ENCODE measurements at places on chromosomes 3 and 15. TPM values are rescaled to one million over a fixed set of nuclear protein-coding genes. Genes with fewer than 3 reads are reported as not detected.
A peak's percentile ranks its signal among the peaks of the same experiment; 100 is the strongest.

GRCh38 chr15:95346721-95347475, 983.6 kb upstream of the NR2F2 start:
- no peaks in the 10 kb centered on the region for H3K4me1 ChIP-seq
- no peak for DNase-seq
- no peak overlapping the region for H3K27ac ChIP-seq
- H3K4me3 ChIP-seq = no peak overlapping the region
- H3K36me3 ChIP-seq = no peaks in the 10 kb centered on the region

DNA sequence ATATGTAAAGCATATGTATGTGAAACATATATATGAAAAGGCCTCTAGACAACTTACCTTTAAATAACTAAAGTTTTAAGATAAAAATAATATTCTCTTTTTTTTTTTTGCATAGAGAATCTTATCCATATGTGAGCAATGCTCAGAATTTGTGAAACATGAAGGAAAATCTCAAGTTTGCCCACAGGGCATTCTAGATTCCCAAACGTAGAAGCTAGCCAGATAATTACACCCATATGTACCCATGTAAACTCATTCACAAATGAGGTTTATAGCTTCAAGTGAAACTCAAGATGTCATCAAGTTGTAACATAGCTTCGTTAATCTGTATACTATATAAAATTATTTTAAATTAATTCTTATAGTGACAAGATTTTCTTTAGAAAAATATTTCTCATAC, 537.3 kb upstream of the NR2F2 start:
- H3K27me3 ChIP-seq = no peaks in the 10 kb centered on the region
- H3K27ac ChIP-seq = no peak overlapping the region
- H3K36me3 ChIP-seq = no peaks in the 10 kb centered on the region
- no peak overlapping the region for H3K4me3 ChIP-seq
- no peaks in the 10 kb centered on the region for H3K4me1 ChIP-seq
- no peak for DNase-seq

- no peak overlapping the region for H3K27ac ChIP-seq
- H3K4me1 ChIP-seq = no peaks in the 10 kb centered on the region
- H3K27me3 ChIP-seq = no peaks in the 10 kb centered on the region
- no peak overlapping the region for H3K4me3 ChIP-seq
These were observed 19.4 kb downstream of the MYZAP start for GRCh38 chr15:57611123-57611522.

DNA sequence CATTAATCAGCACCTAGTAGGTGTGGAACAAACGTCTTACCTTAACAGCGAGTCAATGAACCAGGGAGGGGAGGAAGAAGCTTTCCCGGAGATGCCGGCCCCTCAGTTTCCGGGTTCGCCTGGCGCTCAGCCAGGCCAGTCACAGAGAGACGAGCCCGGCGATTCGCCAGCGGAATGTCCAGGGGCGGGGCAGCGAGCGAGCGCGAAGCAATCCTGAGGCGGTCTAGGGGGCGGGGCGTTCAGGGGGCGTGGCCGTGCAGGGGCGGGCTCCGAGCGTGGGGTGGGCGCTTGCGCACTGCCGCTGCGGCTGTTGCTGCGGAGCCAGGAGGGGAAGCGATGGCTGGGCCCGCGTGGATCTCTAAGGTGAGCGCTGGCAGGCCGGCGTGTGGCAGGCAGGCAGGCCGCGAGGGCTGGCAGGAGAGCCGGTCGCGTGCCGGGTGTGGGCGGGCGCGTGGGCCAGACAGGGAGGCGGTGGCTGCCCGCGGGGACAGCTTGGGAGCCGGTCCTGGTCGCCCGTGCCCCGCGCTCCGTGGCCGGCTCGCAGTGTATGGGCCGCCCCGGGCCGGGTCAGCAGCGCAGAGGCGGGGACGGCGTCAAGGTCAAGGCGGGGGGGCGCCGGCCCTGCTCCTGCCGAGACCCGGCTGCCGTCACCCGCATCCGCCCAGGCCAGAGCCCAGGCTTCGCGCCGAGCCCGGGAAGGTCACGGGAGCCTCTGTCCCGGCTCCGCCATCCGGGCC, at the start of gene IDH3A:
Gene IDH3A (plus strand): TSS at position 295 of the 737 bp plus-strand sequence. CDS start 42 bp downstream, at position 337.
- DNase-seq = peak; percentile 100
- peak within 1 kb of the TSS; percentile 49 for H3K27ac ChIP-seq
- no peaks in the 10 kb centered on the region for H3K4me1 ChIP-seq
- no peaks in the 10 kb centered on the region for H3K27me3 ChIP-seq
- no peaks in the 10 kb centered on the region for H3K36me3 ChIP-seq

- no peaks in the 10 kb centered on the region for H3K27me3 ChIP-seq
- DNase-seq = no peak
- H3K27ac ChIP-seq = no peak overlapping the region
- no peaks in the 10 kb centered on the region for H3K4me1 ChIP-seq
These were observed 63.9 kb downstream of the CGNL1 start for GRCh38 chr15:57440167-57440566.

GRCh38 chr3:168021737-168022450, 73.8 kb downstream of the GOLIM4 start:
- no peak overlapping the region for H3K27ac ChIP-seq
- no peaks in the 10 kb centered on the region for H3K27me3 ChIP-seq
- H3K4me1 ChIP-seq = no peaks in the 10 kb centered on the region
- peaks cover 15% of the 10 kb centered on the region for H3K36me3 ChIP-seq
- H3K4me3 ChIP-seq = no peak overlapping the region
- no peak for DNase-seq

DNA sequence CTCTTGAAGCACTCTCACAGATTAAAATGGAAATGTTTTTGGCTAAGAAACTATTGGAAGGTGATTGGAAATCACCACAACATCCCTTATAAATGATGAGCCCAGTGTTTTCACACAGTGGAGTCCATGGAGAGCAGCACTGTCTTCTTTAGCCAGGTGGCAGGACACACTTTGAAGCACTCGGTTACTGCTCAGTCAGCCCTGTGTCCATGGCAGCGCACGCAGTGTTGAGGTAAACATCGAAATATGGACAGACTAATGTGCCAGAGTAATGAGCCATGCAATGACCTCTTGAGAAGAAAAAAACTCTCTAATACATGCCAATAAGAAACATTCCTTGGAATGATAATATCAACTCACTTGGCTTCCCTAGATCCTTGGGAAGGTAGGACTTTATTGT, 66.6 kb downstream of the TGFBR2 start:
- H3K27me3 ChIP-seq = no peaks in the 10 kb centered on the region
- no peaks in the 10 kb centered on the region for H3K4me1 ChIP-seq
- peaks cover 11% of the 10 kb centered on the region for H3K36me3 ChIP-seq
- DNase-seq = no peak

DNA sequence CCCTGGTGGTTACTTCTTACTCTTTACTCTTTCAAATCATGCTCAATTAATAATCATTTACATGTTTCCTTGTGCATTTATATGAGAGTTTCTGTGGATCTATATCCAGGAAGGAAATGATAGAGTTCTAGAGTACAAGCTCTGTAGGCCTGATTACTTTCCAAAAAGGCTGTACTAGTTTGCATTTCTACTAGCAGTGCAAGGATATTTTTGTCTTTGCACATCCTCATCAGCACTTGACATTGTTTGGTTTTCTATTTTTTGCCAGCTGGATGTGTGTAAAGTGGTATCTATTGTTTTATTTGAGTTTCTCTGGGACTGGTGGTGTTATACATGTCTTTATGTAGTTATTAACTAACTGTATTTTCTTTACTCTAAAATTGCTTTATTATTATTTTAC, 19.6 kb upstream of the SLC7A14 start:
- H3K4me1 ChIP-seq = no peaks in the 10 kb centered on the region
- DNase-seq = no peak
- H3K4me3 ChIP-seq = no peak overlapping the region
- H3K36me3 ChIP-seq = no peaks in the 10 kb centered on the region

DNA sequence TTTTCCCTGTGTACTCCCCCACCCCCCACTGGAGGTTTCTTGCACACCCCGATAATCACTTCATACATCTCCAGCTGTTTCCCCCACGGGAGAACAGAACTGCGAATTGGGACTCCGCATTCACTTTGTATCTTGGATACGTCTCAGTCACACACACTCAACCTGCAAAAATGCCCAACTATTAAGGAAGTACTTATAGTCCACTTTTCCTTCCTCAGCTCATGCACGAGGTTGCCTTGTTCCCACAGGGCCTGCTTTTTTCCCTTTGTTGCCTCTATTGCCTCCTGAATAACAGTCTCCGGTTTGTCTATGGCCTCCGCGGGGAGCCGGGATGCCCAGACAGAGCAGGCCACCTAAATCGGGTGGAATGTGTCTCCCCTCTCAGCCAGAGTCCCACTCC, 282.3 kb downstream of the PYDC2 start:
- no peak for DNase-seq
- H3K4me1 ChIP-seq = no peaks in the 10 kb centered on the region
- H3K4me3 ChIP-seq = no peak overlapping the region

- peaks cover 2% of the 10 kb centered on the region for H3K27me3 ChIP-seq
- no peak overlapping the region for H3K4me3 ChIP-seq
- H3K36me3 ChIP-seq = no peaks in the 10 kb centered on the region
- H3K4me1 ChIP-seq = no peaks in the 10 kb centered on the region
- H3K27ac ChIP-seq = no peak overlapping the region
These were observed 107.5 kb downstream of the SLC49A4 start for GRCh38 chr3:122902326-122902725.

DNA sequence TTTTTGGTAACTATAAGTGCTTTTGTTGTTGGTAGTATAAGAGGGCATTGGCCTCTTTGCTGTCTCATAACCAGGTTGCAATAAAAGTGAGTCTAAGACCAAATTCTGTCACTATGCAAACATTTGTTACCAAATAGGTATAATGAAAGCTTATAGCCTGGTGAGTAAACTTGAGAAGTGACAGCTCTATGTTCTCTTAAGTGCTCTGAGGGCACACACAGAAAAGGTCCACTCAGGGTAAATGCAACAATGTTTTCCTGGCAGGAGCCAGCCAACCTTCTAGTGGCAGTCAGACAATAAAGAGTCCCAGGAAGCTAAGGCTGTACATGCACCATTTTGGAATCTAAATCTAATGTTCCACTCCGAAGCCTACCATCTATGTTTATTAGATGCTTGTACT, 262.1 kb upstream of the TGFBR2 start:
- peaks cover 3% of the 10 kb centered on the region for H3K4me1 ChIP-seq
- no peaks in the 10 kb centered on the region for H3K27me3 ChIP-seq
- no peak for DNase-seq
- no peaks in the 10 kb centered on the region for H3K36me3 ChIP-seq
- H3K27ac ChIP-seq = no peak overlapping the region

- H3K36me3 ChIP-seq = no peaks in the 10 kb centered on the region
- no peaks in the 10 kb centered on the region for H3K27me3 ChIP-seq
- no peak overlapping the region for H3K4me3 ChIP-seq
- no peak overlapping the region for H3K27ac ChIP-seq
These were observed 17.0 kb downstream of the RPSA start for GRCh38 chr3:39423436-39423970.

- DNase-seq = no peak
- no peak overlapping the region for H3K4me3 ChIP-seq
- H3K27me3 ChIP-seq = no peaks in the 10 kb centered on the region
- no peak overlapping the region for H3K27ac ChIP-seq
- H3K36me3 ChIP-seq = no peaks in the 10 kb centered on the region
- H3K4me1 ChIP-seq = no peaks in the 10 kb centered on the region
These were observed 828.0 kb upstream of the DPPA4 start for GRCh38 chr3:110165370-110165743.

DNA sequence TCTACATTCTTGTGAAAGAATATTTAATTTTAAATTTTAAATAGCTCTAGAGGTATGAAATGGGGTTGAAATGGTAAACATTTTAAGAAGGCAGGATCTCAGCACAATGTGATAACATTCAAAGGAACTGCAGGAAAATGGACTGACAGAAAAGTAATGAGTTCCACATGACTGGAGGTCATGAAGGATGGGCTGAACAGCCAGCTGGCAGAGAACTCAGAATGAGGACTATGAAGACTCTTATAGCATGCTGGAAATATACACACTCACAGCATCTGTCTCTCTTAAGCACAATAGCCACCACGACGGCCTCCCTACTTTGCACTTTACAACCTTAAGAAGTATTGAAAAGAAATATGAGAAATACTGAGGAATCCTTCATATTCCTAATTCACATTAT, 94.7 kb downstream of the TNIK start:
- no peaks in the 10 kb centered on the region for H3K36me3 ChIP-seq
- DNase-seq = no peak
- H3K27me3 ChIP-seq = no peaks in the 10 kb centered on the region
- no peak overlapping the region for H3K27ac ChIP-seq

GRCh38 chr3:32423956-32424557, 32.4 kb downstream of the CMTM7 start:
- no peak overlapping the region for H3K27ac ChIP-seq
- H3K4me1 ChIP-seq = no peaks in the 10 kb centered on the region
- no peaks in the 10 kb centered on the region for H3K27me3 ChIP-seq
- DNase-seq = no peak
- H3K4me3 ChIP-seq = no peak overlapping the region

DNA sequence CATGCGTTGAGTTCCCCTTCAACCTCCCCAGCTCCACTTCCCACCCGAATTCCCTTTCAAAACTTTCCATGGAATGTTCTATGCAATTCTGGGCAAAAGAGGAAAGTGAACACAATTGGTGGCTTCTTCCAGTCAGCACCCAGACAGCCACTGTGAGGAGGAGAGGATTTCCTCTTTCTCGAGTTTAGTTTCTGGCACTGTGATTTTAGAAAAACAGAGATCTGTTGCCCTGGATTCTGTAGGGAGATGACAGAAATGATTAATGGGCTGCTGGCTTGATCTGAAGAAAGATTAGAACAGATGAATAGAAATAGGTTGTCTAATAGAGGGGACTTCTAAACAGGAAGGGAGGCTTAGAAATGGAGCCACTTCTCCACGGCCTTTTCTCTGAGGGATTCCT, 172.0 kb downstream of the MCTP2 start:
- no peak for DNase-seq
- H3K27ac ChIP-seq = no peak overlapping the region
- H3K27me3 ChIP-seq = peaks cover 2% of the 10 kb centered on the region
- H3K36me3 ChIP-seq = no peaks in the 10 kb centered on the region
- H3K4me3 ChIP-seq = no peak overlapping the region

- H3K27me3 ChIP-seq = no peaks in the 10 kb centered on the region
- DNase-seq = no peak
- H3K27ac ChIP-seq = no peak overlapping the region
- no peaks in the 10 kb centered on the region for H3K4me1 ChIP-seq
These were observed 38.9 kb downstream of the RYK start for GRCh38 chr3:134211797-134212196.

GRCh38 chr15:69104050-69104750, 56.2 kb upstream of the GLCE start:
- no peaks in the 10 kb centered on the region for H3K36me3 ChIP-seq
- no peaks in the 10 kb centered on the region for H3K4me1 ChIP-seq
- no peak overlapping the region for H3K27ac ChIP-seq

GRCh38 chr15:67828969-67829646, 3.8 kb downstream of the SKOR1 start:
- no peaks in the 10 kb centered on the region for H3K36me3 ChIP-seq
- no peak for DNase-seq
- no peaks in the 10 kb centered on the region for H3K4me1 ChIP-seq
- no peak overlapping the region for H3K4me3 ChIP-seq
- no peaks in the 10 kb centered on the region for H3K27me3 ChIP-seq
- no peak overlapping the region for H3K27ac ChIP-seq

The GOLGA8R gene
- total RNA-seq = 16.0 TPM

The ZDHHC23 gene
- total RNA-seq = 12.7 TPM

The CCR9 gene
- not detected for total RNA-seq

The INSYN1 gene
- total RNA-seq = 12.7 TPM

The SLC12A1 gene
- total RNA-seq = 0.81 TPM

The CAMK1 gene
- 40.2 TPM for total RNA-seq

The SKOR1 gene
- total RNA-seq = 1.3 TPM

The PLA2G4E gene
- not detected for total RNA-seq

The CELF6 gene
- 1.9 TPM for total RNA-seq

The HIGD2B gene
- total RNA-seq = not detected

The TEX9 gene
- total RNA-seq = 3.9 TPM

The CTXND1 gene
- not detected for total RNA-seq

The REC114 gene
- total RNA-seq = not detected

The LRRC3B gene
- 0.78 TPM for total RNA-seq

The GPR27 gene
- 2.1 TPM for total RNA-seq

The GHSR gene
- not detected for total RNA-seq
